ENCODE measurements at places on chromosomes 3 and 15.

- H3K4me1 ChIP-seq = no peaks in the 10 kb centered on the region
- peaks cover 30% of the 10 kb centered on the region for H3K36me3 ChIP-seq
- no peak overlapping the region for H3K27ac ChIP-seq
- H3K4me3 ChIP-seq = no peak overlapping the region
These were observed 9.7 kb downstream of the ZXDC start for GRCh38 chr3:126465928-126466544.

- no peaks in the 10 kb centered on the region for H3K27me3 ChIP-seq
- no peak overlapping the region for H3K27ac ChIP-seq
- no peak overlapping the region for H3K4me3 ChIP-seq
These were observed 94.4 kb downstream of the TMCO5A start for GRCh38 chr15:38028869-38029268.

GRCh38 chr3:129475863-129476262 lies 35.8 kb downstream of the IFT122 start:
- no peaks in the 10 kb centered on the region for H3K27me3 ChIP-seq
- no peaks in the 10 kb centered on the region for H3K4me1 ChIP-seq
- no peak for DNase-seq
- H3K4me3 ChIP-seq = no peak overlapping the region

DNA sequence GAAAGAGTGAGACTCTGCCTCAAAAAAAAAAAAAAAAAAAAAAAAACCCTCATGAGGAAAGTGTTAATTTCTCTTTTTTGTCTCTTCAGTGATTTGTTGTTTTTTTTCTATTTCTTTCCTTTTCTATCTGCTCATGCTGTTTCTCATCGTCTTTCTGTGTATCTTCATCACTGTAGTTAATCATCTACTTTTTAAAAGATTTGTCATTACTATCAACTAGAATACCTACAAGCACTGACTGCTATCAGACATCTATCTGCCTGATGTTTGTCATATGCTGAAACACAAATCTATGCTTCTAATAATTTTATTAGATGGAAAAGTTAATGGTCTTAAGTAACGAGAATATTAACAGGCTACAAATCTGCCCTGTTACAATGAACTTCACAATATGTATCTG lies 26.8 kb downstream of the CCDC14 start:
- H3K27me3 ChIP-seq = no peaks in the 10 kb centered on the region
- no peak overlapping the region for H3K27ac ChIP-seq
- no peak for DNase-seq
- peaks cover 23% of the 10 kb centered on the region for H3K36me3 ChIP-seq

DNA sequence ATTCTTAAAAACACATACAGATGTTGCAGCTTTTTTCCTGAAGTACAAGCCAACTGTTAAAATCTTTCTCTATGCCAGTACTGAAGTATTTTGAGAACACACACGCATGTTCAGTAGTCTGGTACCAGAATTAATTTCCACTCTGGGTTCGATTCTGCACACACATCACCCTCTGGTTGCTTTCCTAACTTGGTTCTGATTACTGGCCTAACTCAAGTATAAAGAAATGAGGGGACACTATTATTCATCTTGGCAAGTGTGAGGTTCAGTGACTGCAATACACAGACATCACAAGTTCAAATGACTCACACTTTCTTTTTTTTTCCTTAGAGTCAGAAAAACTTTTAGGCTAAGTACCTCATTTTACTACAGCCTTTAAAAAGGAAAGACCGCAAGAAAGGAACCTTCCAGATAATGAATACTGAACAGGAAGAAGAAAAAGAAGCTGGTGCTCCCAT lies 37.4 kb upstream of the LDHAL6B start:
- no peak overlapping the region for H3K4me3 ChIP-seq

GRCh38 chr15:70319466-70319865 lies 221.7 kb upstream of the TLE3 start:
- H3K4me1 ChIP-seq = peaks cover 18% of the 10 kb centered on the region
- no peak overlapping the region for H3K4me3 ChIP-seq
- H3K36me3 ChIP-seq = no peaks in the 10 kb centered on the region

DNA sequence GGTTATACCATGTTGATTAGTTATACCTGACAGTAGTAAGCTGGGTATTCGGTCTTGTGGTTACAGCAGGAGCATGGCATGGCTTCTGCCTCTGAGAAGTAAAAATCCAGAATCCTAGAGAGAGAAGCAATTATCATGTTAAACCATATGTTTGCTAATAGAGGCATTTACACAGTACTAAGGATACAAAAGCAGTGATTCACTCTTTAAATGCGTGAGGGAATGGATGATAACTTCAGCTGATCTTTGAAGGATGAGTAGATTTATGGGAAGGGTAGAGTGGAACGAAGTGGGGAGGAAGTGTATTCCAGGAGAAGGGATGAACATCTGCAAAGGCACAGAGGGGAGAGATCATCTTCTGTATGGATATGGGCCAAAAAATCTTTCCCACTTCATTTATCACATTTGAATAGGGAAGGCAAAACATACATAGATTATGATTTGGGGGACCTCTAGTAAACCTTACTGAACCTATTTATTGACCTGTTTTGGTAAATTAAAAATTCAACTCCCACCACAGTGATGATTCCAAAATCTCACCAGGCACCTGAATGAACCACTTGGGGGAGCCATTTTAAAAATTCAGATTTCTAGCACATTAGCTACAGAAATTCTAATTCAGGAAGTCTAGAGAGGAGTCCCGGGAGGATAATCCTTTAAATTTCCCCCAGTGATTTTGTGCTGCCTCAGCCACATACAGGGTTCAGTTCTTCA lies 35.1 kb downstream of the IGSF10 start:
- no peaks in the 10 kb centered on the region for H3K27me3 ChIP-seq
- no peak overlapping the region for H3K27ac ChIP-seq
- H3K36me3 ChIP-seq = no peaks in the 10 kb centered on the region
- H3K4me1 ChIP-seq = no peaks in the 10 kb centered on the region
- DNase-seq = no peak

- H3K36me3 ChIP-seq = no peaks in the 10 kb centered on the region
- H3K4me3 ChIP-seq = no peak overlapping the region
- no peaks in the 10 kb centered on the region for H3K27me3 ChIP-seq
- DNase-seq = no peak
These were observed 111.6 kb upstream of the ACP3 start for GRCh38 chr3:132205609-132206008.

Measured in Panc1 (cell line).